Thoracic aorta (tissue), 2 donors: ENCODE measurements at places on chromosomes 1 and 21. TPM values are rescaled to one million over a fixed set of nuclear protein-coding genes. Genes with fewer than 3 reads are reported as not detected.

Gene S100A2
- 2.9 TPM for total RNA-seq

Gene NMNAT2
- total RNA-seq = 1.1 TPM

Gene TCEANC2
- 7.8 TPM for total RNA-seq

Gene TMPRSS15
- not detected for total RNA-seq

Gene MTARC2
- total RNA-seq = 32.1 TPM

Gene PIGR
- not detected for total RNA-seq

Gene ERMAP
- total RNA-seq = 18.0 TPM

Gene DMRTA2
- 0.28 TPM for total RNA-seq

DNA sequence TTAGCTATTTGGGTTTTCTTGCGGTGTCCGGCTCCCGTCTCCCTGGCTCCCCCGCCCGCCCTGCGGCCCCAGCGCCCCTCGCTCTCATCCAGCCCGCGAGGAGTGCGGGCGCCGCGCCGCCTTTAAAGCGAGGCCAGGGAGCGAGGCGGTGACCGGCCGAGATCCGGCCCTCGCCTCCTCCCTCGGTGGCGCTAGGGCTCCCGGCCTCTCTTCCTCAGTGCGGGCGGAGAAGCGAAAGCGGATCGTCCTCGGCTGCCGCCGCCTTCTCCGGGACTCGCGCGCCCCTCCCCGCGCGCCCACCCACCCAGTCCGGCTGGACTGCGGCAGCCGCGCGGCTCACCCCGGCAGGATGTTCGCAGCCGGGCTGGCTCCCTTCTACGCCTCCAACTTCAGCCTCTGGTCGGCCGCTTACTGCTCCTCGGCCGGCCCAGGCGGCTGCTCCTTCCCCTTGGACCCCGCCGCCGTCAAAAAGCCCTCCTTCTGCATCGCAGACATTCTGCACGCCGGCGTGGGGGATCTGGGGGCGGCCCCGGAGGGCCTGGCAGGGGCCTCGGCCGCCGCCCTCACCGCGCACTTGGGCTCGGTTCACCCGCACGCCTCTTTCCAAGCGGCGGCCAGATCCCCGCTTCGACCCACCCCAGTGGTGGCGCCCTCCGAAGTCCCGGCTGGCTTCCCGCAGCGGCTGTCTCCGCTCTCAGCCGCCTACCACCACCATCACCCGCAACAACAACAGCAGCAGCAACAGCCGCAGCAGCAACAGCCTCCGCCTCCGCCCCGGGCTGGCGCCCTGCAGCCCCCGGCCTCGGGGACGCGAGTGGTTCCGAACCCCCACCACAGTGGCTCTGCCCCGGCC lies 492 bp downstream of the HLX start:
- H3K4me3 ChIP-seq = peak overlapping the region; percentile 89
- H3K36me3 ChIP-seq = peaks cover 4% of the 10 kb centered on the region
- peaks cover 23% of the 10 kb centered on the region for H3K4me1 ChIP-seq
- no peak for DNase-seq
- H3K27me3 ChIP-seq = no peaks in the 10 kb centered on the region
- peak overlapping the region; percentile 81 for H3K27ac ChIP-seq

GRCh38 chr1:224880593-224881307 lies 48.7 kb upstream of the DNAH14 start:
- no peaks in the 10 kb centered on the region for H3K36me3 ChIP-seq
- H3K27ac ChIP-seq = no peak overlapping the region
- no peak overlapping the region for H3K4me3 ChIP-seq
- H3K4me1 ChIP-seq = no peaks in the 10 kb centered on the region
- H3K27me3 ChIP-seq = no peaks in the 10 kb centered on the region
- no peak for DNase-seq

DNA sequence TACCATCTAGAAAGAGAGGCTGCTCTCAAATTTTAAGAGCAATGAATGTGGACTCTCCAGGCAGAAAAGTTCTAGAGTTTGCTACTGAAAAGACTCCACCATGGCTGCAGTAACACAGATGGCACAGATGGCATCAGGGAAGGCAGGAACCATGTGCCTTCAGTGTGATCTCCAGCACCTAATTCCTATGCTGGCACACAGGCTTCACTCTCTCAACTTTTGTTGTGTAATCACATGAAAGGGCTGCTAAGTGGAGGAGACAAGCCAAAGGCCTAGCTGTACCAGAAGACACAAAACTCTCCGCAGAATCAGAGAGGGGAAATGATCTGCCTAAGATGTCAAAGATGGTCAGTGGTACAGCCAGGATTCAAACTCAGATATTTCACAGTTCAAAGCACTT lies 31.1 kb downstream of the ERI3 start:
- H3K27me3 ChIP-seq = no peaks in the 10 kb centered on the region
- peaks cover 10% of the 10 kb centered on the region for H3K4me1 ChIP-seq
- no peak overlapping the region for H3K27ac ChIP-seq
- H3K36me3 ChIP-seq = peaks cover 11% of the 10 kb centered on the region
- no peak overlapping the region for H3K4me3 ChIP-seq

GRCh38 chr1:78102082-78102481 lies 56.3 kb downstream of the GIPC2 start:
- H3K27me3 ChIP-seq = no peaks in the 10 kb centered on the region
- H3K4me1 ChIP-seq = peaks cover 50% of the 10 kb centered on the region
- no peak for DNase-seq

DNA sequence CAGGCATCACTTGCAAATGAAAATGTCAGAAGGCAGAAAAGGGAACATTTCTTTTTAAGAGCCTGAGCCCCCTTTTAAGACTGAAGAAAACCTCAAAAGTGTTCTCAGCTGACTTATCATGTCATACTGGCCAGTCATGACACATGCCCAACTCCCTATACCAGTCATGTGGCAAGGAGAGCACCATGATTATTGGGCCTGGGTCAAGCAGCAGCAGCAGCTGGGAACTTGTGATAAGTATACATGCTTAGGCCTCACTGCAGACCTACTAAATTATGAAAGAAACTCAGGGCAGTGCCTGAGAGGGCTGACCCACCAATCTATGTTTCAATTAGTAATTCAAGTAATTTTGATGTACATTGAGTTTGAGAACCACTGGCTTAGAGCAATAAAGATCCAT lies 8.6 kb downstream of the RO60 start:
- H3K27me3 ChIP-seq = no peaks in the 10 kb centered on the region
- peaks cover 7% of the 10 kb centered on the region for H3K4me1 ChIP-seq
- H3K4me3 ChIP-seq = no peak overlapping the region

- H3K4me3 ChIP-seq = no peak overlapping the region
- H3K27ac ChIP-seq = peak overlapping the region; percentile 73
- H3K4me1 ChIP-seq = peaks cover 15% of the 10 kb centered on the region
- DNase-seq = no peak
Measured at GRCh38 chr1:203636291-203636690, 9.7 kb downstream of the ATP2B4 start.

GRCh38 chr1:174939775-174940545 lies 59.8 kb upstream of the CACYBP start:
- H3K4me3 ChIP-seq = no peak overlapping the region
- no peaks in the 10 kb centered on the region for H3K27me3 ChIP-seq
- DNase-seq = no peak
- H3K36me3 ChIP-seq = no peaks in the 10 kb centered on the region

DNA sequence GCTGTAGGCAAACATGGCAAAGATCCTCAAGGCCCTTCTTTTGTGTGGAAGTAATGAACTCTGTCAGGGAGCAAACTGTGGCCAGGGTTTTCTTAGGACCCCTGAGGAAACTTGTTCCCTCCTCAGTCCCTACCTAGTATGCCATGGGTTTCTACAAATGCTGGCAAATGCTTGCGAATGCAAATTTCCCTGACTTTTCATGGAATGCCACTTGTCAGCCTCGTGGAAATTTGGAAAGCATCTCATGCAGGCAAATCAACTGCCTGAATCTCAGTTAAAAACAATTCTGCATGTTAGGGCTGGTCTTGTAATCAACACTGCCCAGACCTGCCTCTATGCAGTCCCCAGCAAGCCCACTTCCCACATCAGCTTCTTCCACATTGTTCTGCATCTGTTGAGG lies 334.9 kb upstream of the AJAP1 start:
- H3K4me1 ChIP-seq = no peaks in the 10 kb centered on the region
- no peak overlapping the region for H3K4me3 ChIP-seq
- H3K36me3 ChIP-seq = no peaks in the 10 kb centered on the region
- DNase-seq = no peak

DNA sequence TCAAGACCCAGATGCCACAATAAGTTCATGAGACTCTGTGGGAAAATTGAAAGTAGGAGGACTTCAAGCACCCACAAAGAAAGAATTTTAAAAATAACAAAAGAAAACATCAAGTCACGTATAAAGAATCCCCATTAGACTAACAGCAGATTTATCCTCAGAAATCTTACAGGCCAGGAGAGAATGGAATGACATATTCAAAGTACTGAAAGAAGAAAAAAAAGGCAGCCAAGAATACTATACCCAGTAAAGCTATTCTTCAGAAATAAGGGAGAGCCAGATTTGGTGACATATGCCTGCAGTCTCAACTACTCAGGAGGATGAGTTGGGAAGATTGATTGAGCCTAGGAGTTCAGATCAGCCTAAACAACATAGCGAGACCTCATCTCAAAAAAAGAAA lies 84.3 kb upstream of the CD53 start:
- H3K36me3 ChIP-seq = no peaks in the 10 kb centered on the region
- H3K27me3 ChIP-seq = no peaks in the 10 kb centered on the region
- no peak overlapping the region for H3K27ac ChIP-seq
- no peak overlapping the region for H3K4me3 ChIP-seq

DNA sequence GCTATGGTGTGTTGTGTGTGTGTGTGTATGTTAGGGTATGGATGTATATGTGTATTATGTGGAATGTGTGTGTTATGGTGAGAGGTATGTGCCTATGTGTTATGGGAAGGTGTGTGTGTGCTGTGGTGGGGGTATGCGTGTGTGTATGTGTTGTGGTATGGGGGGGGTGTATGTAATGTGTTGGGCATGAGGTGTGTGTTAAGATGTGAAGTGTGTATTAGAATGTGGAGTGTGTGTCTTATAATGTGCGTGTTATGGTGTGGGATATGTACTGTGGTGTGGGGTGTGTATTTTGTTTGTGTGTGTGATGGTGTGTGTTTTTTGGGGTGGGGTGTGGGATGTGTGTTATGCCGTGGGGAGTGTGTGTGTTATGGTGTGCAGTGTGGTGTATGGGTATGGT lies 242.5 kb downstream of the RHOU start:
- H3K36me3 ChIP-seq = no peaks in the 10 kb centered on the region
- no peak overlapping the region for H3K4me3 ChIP-seq
- H3K27ac ChIP-seq = no peak overlapping the region
- peaks cover 13% of the 10 kb centered on the region for H3K4me1 ChIP-seq

GRCh38 chr1:171911506-171911905 lies 70.2 kb downstream of the DNM3 start:
- no peak overlapping the region for H3K4me3 ChIP-seq
- DNase-seq = no peak
- no peaks in the 10 kb centered on the region for H3K36me3 ChIP-seq

DNA sequence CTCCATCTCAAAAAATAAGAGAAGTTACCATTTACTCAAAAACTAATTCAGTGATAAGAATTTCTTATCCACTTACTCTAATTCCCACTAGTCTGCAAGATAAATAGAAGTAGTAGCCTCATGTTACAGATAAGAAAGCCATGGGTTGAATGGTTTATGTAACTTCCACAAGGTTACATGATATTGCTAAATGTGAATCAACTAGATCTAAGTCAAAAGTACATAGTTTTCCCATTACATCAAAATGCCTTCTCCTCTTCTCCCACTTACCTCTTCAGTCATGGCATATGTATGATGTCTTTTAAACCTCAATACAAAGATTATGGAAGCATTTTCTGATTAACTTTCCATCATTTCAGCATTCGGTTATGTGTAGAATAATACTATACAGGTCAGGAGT lies 108.5 kb downstream of the ASH1L start:
- H3K4me1 ChIP-seq = peaks cover 16% of the 10 kb centered on the region
- H3K27ac ChIP-seq = no peak overlapping the region
- H3K36me3 ChIP-seq = no peaks in the 10 kb centered on the region
- H3K4me3 ChIP-seq = no peak overlapping the region

GRCh38 chr1:11858968-11859871 lies 475 bp upstream of the NPPB start:
- peaks cover 3% of the 10 kb centered on the region for H3K4me1 ChIP-seq
- no peaks in the 10 kb centered on the region for H3K36me3 ChIP-seq
- H3K27ac ChIP-seq = no peak overlapping the region
- DNase-seq = no peak
- no peak overlapping the region for H3K4me3 ChIP-seq

DNA sequence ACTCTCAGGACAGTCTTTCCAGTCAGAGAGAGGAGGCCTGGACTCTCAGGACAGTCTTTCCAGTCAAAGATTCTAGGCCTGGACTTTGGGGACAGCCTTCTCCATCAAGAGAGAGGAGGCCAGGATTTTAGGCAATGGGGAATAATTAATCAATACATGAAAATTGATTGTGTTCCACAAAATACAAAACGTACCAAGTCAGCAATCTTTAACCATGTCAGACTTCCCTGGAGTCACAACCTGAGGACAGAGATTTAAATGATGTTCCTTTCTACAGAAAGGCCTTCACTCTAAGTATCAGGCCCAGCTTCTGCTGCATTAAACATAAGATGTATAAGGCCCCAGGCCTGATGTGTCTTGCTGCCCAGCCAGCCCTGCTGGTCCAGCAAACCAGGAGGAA lies 27.0 kb upstream of the GPR157 start:
- H3K4me3 ChIP-seq = no peak overlapping the region
- DNase-seq = no peak
- no peaks in the 10 kb centered on the region for H3K36me3 ChIP-seq
- no peaks in the 10 kb centered on the region for H3K27me3 ChIP-seq
- H3K4me1 ChIP-seq = no peaks in the 10 kb centered on the region

GRCh38 chr1:34794001-34794789 lies 1.4 kb downstream of the GJA4 start:
- H3K4me1 ChIP-seq = peaks cover 5% of the 10 kb centered on the region
- DNase-seq = no peak
- H3K4me3 ChIP-seq = peak overlapping the region; percentile 83
- H3K36me3 ChIP-seq = no peaks in the 10 kb centered on the region
- no peaks in the 10 kb centered on the region for H3K27me3 ChIP-seq

DNA sequence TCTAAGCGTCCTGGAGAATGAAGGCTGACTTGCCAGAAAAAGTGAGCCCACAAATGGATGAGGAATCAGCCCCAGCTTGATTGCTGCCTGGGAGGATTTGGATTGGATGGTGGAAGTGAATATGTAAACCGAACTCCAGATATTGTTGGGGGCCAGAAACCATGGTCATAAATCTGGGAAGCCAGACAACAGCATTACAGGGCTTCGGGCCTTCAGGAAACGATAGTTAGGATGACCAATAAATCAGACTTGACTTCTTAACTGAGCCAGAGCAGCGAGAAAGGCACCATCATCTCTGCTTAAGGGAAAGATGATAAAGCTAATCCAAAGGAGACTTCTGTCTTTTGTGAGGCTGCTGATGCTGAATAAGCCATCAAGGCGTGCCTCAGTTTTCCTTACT lies 26.6 kb downstream of the FAM78B start:
- DNase-seq = no peak
- H3K4me3 ChIP-seq = no peak overlapping the region
- H3K27me3 ChIP-seq = no peaks in the 10 kb centered on the region
- no peaks in the 10 kb centered on the region for H3K4me1 ChIP-seq

- H3K27ac ChIP-seq = no peak overlapping the region
- H3K4me1 ChIP-seq = no peaks in the 10 kb centered on the region
- H3K27me3 ChIP-seq = no peaks in the 10 kb centered on the region
- no peak overlapping the region for H3K4me3 ChIP-seq
- H3K36me3 ChIP-seq = no peaks in the 10 kb centered on the region
Measured at GRCh38 chr1:18262726-18263125, 155.1 kb downstream of the IGSF21 start.

GRCh38 chr1:230274254-230274653 lies 151.9 kb downstream of the PGBD5 start:
- peak overlapping the region; percentile 17 for H3K4me3 ChIP-seq
- peaks cover 17% of the 10 kb centered on the region for H3K36me3 ChIP-seq
- peak overlapping the region; percentile 43 for H3K27ac ChIP-seq
- H3K4me1 ChIP-seq = peaks cover 18% of the 10 kb centered on the region
- DNase-seq = no peak
- no peaks in the 10 kb centered on the region for H3K27me3 ChIP-seq
